ENCODE measurements at places on chromosomes 3 and 15. TPM values are rescaled to one million over a fixed set of nuclear protein-coding genes. Genes with fewer than 3 reads are reported as not detected.

The HERC2 gene
- 20.2 TPM for polyA plus RNA-seq

The SHC4 gene
- 0.11 TPM for polyA plus RNA-seq

DNA sequence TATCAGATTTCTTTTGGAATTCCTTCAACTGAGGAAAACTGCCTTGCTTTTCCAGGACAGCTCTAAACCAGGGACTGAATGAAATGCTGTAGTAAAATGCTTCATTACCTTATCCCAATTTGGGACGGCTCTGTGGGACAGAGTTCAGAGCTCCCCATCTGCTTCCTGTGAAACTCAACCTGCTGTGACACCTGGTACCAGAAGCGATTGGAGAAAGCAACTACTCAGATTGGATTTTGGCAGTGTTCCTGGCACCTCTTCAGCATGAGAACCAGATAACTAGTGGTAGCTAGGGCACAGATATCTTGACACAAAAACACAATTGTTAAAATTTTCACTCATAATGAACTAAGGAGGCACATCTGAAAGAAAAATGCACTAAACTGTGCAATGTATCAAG is 539.1 kb downstream of the SI start:
- no peak for DNase-seq

The FBXW12 gene
- not detected for polyA plus RNA-seq

The LRTM1 gene
- not detected for polyA plus RNA-seq

DNA sequence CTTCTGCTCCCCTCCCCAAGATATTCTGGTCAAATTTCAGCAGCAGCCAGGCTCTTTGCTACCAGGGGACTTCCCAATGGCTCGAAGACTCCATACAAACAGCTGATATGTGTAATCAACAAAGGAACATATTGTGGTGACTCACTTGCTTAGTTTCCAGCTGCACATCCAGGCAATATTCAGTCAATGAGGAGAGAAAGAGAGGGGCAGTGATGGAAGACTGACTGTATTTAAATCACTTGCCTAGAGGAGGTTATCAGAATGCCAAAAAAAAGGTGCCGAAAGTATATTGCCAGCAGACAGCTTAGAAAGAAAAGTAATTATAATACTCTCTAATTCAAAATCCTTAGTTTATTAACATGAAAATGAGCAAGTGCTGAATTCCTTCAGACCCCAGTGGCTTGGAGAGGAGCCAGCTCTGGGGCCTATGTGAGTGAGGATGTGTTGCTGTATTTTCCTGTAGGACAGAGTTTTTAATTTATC is 236.5 kb downstream of the LRTM1 start:
- peak; percentile 22 for DNase-seq

DNA sequence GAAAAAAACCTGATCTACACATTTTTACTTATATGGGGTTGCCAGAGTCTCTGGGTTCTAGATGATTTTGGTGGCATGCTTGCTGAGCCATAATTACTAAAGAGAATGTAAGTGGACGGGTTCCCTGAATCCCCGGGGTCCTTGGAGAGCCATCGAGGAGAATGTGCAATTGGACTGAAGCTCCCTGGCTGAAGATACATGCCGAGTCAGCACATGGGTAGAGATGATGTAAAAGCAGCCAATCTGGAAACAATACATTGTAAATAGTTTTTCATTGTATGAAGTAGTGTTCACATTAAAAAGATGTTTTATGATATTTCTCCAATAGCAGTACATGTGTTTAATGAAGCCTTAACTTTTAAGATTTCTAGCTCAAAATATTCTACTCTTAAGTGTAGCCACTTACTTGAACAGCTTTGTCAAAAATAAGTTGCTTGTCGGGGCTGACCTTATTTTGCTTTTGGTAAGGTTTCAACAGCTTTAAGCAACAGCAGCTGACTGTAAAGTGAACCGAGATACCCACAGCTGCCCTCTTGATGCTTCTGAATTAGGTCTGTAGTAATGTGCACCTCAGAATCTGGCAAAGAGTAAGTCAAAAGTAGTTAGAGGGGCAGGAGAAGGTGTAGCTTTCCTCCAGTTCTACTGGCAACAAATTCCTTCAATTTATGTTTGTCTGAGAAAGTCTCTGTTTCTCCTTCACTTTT is 205.7 kb downstream of the PLCL2 start:
- DNase-seq = no peak

DNA sequence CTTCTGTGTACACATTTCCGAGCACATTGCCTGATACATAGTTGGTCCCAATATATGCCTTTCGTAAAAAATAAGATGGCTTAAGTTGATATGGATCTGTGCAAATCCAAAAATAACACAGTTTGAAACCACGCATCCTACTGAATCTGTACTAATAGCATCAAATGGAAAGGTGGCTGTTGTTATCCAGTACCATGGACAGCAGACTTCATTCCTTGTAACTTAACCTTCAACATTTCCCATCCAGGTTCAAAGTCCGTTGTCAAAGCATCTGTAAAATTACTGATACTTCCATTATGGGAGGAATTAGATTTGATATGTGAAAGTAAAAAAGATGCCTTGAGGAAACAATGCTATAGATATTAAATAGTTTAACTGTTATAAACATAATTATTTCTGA is 65.5 kb upstream of the C3orf49 start:
- DNase-seq = peak; percentile 3
